DMS53 (cell line): ENCODE measurements at places on chromosomes 6 and 20.

DNA sequence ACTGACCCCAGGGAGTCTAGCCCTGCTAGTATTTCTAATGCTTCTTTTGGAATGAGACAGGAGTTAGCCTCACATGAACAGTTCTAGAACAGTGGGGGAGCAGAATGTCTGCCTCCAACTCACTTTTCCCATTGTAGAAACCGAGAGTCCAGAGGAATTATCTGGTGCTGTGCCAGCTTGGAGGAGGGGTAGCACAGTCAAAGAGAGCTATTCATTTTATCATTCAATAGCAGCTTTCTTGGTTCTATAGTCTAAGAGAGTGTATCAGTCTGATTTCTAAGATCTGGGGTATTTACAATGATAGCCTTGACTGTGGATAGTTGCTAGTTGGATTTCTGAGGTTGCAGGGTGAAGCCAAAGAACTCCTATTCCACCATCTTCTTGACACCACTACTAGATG is 448.2 kb downstream of the RFPL4B start:
- DNase-seq: no peak

DNA sequence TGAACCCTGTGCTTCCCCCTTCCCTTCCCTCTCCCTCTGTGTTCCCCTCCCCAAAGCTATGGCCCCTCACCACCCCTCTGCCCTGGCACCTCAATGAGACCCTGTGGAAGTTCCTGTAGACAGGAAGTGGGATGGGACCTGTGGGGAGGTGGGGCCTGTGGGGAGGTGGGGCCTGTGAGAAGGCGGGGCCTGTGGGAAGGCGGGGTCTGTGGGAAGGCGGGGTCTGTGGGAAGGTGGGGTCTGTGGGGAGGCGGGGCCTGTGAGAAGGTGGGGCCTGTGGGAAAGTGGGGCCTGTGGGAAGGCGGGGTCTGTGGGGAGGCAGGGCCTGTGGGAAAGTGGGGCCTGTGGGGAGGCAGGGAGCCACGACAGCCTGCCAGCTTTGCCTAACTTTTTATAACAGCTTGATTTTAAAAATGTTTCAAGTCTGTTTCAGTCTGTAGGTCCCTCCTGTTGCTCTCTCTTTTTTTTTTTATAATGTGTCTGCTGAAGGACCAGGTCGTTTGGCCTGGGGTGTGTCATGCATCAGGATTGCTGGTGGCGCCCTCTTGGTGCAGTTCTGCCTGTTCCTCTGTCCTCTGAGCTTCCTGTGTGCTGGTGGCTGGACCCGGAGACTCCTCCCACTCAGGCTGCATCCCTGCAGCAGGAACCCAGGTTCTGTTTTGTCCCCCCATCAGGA is 70.5 kb upstream of the SLCO4A1 start:
- peak; percentile 17 for DNase-seq

DNA sequence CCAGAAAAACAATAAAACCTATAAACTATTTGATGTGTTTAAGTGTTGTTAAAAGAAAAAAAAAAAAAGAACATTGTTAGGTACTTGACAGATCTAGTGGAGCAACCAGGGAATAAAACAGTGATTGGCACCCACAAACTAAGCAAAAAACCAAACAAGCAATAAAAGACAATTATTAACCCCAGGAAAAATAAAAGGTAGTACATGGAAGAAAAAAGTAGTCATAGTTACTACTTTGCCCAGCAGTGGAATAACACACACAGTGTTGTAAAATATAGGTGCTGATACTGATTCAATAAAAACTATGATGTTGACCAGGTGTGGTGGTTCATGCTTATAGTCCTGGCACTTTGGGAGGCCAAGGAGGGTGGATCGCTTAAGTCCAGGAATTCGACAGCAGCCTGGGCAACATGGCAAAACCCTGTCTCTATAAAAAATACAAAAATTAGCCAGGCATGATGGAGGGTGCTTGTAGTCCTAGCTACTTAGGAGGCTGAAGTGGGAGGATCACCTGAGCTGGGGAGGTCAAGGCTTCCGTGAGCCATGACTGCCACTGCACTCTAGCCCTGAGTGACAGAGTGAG is 43.9 kb downstream of the PIGU start:
- DNase-seq: no peak

- peak; percentile 11 for DNase-seq
Measured at GRCh38 chr6:116255246-116255800, 1.4 kb upstream of the TSPYL4 start.

- DNase-seq: no peak
Measured at GRCh38 chr6:170130771-170131241, 160.1 kb downstream of the DLL1 start.

DNA sequence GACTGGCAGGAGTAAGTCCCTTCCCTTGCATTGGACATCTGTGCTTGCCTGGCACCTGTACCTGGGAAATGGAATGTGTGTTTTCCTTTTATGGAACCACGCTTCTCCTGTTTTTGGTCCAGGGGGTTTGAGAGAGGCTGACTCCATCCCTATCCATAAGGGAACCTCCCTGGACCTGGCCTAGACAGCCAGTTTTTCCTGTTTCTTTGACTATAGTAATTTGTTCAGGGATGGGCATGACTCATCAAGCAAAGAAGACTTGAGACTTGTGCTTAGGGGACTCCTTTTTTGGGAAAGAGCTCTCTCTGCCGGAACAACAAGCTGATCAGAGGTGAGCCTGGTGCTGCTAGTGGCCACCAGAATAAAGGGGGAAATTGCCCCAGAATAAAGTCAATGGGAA is 393.8 kb downstream of the CDH26 start:
- DNase-seq: peak; percentile 44

- no peak for DNase-seq
Measured at GRCh38 chr6:53048431-53049195, 16.6 kb upstream of the FBXO9 start.

GRCh38 chr6:42702200-42702599 is 20.2 kb downstream of the PRPH2 start:
- no peak for DNase-seq
